AG09309 (cell line): ENCODE measurements at places on chromosomes 7 and 10.

GRCh38 chr10:95500097-95500496, 61.1 kb downstream of the SORBS1 start:
- no peak for DNase-seq

GRCh38 chr10:27223964-27224363, 16.6 kb downstream of the ACBD5 start:
- no peak for DNase-seq

DNA sequence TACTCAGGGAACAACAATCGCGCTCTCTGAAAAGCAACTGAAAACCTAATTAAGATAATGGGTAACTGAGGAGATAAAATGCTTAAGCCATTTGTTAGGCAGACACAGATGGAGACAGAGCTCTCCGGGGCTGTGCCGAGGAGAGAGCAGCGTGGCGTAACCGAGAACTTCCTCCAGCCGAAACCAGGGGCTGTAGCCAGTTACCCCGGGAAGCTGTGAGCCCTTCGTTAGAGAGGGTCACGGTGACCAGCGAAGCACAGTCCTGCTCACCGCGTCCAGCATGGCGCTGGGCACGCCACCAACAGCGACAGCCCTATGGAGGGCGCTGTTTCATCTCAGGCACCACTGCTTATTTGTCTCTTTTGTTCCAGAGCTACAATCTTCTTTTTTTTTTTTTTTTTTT, 16.1 kb downstream of the PAPOLB start:
- DNase-seq = no peak

GRCh38 chr7:55405856-55406541, 40.9 kb downstream of the LANCL2 start:
- no peak for DNase-seq

DNA sequence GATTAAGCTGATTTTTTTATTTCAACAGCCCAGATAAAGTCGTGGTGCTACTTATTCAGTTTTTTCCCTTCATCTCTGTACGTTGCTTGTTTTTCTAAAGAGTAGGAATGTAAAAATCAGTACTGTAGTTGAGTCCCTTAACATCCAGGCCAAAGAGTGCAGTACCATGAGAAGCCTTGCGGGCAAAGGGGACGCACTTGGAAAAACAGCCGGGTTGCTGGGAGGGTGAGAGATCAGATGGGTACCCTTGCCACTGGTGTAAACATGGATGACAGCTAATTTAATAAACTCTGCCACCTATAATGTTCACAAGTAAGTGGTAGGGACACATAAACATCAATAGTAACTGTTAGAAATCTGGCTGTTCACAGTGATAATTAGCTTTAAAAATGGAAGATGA, 175.9 kb downstream of the POU6F2 start:
- no peak for DNase-seq

DNA sequence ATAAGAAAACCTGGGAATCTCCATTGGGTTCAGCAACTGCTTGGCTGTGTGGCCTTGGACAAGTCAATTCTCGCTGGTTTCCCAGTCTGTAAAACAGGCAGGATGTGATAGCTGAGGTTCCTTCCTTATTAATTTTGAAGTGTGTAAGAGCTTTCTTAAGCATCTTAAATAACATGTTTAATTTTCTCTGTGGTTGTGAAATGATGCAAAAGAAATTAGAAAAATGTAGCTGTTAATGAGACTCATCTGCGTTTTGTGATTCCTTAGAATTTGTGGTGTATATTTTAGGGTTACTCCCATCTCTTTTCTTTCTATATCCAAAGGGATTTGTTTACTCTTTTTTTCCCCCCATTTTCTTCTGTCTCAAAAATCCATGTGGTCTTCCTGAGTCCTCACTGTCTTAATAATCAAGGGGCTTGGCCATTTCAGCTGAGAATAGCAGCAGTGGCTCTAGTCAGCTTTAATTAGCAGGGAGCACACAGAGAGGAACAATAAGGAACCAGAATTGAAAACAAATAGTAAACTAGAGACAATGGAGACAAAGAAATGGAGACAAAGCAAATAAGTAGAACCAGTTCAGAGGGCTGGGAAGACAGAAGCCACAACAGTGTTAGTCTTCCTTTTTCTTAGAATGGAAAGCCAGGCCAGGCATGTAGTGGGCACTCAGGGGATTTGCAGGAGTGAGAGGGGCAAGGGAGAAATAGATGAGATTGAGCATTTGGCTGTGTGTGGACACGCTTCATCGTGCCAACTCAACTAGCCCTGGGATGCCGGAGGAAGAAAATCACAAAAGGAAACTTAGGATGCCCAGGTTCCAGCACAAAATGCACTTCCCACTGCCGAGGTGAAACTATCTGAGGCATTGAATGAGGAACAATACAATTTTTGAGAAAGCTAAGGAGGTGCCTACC, 93.9 kb downstream of the CHN2 start:
- no peak for DNase-seq

DNA sequence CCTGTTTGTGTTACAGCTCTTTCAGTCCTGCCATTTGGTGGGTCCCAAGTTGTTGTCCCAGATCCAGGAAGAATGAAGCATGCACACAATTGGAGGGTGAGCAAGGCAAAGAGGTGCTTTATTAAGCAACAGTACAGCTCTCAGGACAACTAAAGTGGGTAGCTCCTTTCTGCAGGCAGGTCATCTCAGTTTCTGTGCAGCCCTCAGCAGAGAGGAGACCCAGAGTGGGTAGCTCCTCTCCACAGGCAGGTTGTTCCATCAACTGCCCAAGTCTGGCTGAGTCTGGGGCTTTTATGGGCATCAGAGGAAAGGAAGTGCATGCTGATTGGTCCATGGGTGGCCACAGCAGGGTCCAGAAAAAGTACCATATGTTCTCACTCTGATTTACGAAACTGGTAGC, 624.5 kb downstream of the LRMDA start:
- DNase-seq = no peak

GRCh38 chr7:118148930-118149329, 35.0 kb upstream of the LSM8 start:
- DNase-seq = no peak

DNA sequence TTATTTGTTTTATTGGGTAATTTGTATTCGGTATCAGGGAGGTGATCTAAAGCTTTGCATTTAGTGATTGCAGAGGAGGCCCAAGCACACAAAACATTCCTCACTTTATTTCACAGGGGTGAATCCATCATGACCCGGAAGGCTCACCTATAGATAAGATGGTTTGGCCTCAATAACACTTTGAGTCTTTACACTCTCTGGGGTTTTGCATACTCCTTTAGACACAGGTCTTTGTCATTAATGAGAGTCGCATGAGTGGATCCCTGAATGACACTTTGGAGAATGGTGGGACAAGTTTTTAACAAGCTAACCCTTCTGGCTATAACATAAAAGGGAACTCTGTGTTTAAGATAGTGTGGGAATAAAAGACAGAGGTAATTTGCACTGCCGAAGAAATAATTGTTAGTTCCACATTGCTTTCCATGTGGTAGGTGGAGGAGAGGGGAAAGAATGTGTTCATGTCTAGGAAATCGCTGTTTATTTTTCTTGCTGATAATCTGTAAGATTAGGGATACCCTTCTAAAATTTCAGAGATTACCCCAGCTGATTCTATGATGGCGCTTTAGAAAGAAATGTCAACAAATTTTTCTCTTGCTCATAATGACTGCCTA, 455.8 kb downstream of the TFEC start:
- no peak for DNase-seq

GRCh38 chr10:58030208-58030607, 237.5 kb downstream of the IPMK start:
- no peak for DNase-seq

- DNase-seq = peak; percentile 97
These were observed 23.4 kb downstream of the CAMK2G start for GRCh38 chr10:73850863-73851461.

DNA sequence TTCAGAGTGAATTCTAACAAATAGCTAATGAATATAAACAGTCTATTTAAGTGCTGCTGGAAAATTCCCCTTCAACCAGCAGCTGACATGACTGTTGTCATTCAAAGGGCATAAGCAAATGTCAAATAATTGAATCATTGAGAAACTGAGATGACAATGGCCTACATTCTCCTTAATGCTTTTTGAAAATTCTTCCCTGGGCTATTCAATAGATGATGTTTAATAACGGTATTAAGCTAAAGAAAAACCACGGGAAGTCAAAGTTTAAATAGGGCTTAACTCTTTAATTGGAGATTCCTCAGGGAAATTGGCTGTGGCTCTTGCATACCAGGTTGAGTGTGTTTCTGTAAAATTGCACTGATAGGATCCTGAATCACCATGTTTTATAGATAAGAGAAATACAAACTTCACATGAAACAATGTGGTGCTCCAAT, 77.0 kb downstream of the ARL4A start:
- no peak for DNase-seq

DNA sequence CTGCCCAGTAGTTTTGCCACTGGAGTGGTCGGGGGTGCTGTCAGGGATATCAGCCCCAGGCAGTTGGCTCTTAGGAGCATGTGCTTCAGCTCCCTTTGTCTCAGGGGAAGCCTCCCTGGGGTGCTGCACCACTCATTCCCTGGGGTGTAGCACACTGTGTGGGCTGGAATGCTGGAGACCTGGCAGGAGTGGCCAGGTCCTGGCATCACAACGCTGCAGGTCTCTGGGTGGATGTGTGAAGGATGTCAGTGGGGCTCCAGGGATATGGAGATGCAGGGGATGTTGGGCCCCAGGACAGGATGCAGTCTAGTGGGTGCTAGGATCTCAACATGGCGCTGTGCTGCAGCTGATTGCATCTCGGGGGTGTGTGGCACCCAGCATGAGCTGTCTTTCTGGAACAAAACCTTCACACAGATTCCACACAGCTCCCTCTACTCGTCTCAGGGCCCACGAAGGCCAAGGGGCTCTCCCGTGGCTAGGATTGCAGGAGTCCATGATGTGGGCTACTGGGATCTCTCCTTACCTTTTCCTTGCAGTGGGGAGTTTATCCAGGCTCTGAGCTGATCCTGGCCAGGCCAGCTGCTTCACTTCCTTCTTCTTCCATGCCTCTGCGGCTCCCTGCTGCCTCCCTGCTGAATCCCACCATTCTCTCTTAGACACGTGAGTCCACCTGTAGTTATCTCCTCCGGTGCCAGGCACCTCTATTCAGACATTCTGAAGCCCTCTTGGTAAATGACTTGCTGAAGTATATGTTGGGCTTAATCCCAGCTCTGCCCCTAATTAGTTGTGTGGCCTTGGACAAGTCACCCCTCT, 295.1 kb downstream of the RPS24 start:
- no peak for DNase-seq

DNA sequence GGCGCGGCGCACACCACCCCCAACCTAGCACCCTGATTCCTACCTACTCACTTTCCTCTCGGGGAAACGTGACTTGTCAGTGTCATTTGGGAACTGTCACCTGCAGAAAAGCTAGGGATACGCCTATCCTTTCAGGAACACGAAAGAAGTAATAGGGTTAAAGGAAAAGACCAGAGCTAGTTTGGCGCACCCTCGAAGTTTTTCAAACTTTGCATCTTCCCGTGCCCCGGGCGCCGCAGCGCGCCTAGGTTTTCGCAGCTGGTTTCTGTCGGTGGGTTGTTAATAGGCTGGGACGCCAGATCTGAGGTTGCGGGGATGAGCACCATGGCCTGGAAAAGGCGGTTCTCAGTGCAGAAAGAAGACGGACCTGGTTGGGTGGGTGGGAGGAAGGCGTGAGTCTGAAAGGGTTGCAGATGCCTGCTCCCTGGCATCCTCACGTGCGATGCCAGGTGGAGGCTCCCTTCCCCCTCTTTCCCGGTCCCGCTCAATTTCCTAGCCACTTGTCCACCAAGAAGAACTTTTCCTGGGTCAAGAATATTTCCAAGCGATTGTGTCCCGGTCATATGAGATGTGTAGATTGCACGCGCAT, 568 bp upstream of the MEOX2 start:
- DNase-seq = no peak

- DNase-seq = no peak
These were observed 816 bp downstream of the PSMG3 start for GRCh38 chr7:1569016-1569415.

GRCh38 chr7:71659622-71660021, 527.7 kb downstream of the GALNT17 start:
- DNase-seq = no peak

DNA sequence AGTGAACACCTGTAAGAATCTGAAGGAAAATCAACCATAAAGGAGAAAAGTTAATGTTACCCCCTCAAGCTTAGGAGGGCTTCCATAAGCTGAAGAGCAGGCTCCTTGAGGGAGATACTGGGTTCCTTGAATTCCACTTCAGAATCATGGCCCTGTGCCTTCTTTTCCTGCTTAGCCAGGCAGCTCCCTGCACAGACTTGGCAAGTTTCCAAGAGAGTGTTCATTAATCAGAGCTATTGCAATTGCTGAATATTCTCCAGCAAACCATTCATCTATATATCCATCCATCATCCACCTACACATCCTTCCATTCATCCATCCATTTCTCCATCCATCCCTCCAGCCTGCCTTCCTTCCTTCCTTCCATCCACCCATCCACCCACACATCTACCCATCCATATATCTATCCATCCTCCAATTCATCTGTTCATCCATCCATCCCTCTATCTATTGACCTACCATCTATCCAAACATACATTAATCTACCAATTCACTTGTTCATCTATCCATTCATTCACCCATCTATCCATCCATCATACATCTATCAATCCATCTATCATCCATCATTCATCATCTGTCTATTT, 574.4 kb downstream of the PTPRN2 start:
- no peak for DNase-seq

DNA sequence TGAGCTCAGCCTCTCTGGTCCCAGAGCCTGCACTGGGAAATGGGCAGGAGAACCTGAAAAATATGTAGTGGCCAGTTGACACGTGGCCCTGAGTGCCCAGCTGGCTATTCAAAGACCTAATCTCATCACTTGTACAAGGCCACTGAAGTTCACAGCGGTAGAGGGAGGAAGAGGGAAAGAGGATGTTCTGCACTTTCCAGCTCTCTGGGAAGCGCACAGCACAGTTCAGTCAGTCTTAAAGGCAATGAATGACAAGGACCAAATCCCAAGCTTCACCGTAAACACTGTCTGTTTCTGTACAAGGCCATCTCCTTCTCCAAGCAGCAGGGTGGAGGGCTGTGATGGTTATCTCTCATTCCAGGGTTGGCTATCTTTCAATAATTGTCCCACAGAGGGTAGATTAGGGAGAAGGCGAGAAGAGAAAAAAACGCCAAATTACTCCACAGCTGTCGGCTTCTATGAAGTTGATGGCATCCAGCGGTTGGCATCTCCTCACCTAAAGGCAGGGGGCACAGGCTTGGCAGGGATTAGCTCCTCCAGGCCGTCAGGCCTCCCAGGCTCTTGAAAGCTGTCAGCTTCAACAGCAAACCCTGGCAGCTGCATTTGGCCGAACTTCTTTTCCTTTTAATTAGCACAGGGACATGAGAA, 10.6 kb downstream of the SFMBT2 start:
- no peak for DNase-seq

GRCh38 chr7:80151274-80151665, 16.6 kb downstream of the GNAI1 start:
- DNase-seq = peak; percentile 83

GRCh38 chr7:2870471-2870931, 26.4 kb upstream of the GNA12 start:
- DNase-seq = no peak

GRCh38 chr10:11611248-11612020, at the start of gene USP6NL:
Gene USP6NL (minus strand): TSS chr10:11611650. CDS start chr10:11597634, 14,016 bp downstream.
- DNase-seq = peak; percentile 20

DNA sequence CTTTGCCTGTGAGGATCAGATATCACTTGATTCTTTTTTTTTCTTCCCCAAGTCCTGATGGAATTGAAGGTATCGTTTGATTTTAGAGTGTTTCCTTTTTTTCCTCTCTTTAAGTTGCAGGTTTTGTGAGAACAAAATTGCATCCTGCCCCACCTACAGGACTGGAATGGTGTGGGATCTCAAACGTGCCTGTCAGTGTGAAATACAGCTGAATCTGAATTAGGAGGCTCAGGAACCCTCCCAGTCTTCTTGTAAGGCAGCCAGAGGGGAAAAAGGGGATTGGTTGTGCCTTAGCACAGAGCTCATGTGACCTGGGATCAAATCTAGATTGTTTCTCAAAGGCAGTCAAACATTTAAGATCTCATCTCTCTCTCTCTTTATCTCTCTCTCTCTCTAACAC, 32.7 kb upstream of the KLHL7 start:
- no peak for DNase-seq
